ENCODE measurements at places on chromosomes 7 and 10. TPM values are rescaled to one million over a fixed set of nuclear protein-coding genes. Genes with fewer than 3 reads are reported as not detected.
A peak's percentile ranks its signal among the peaks of the same experiment; 100 is the strongest.

GRCh38 chr10:5502061-5502521, 2.7 kb upstream of the CALML5 start:
- no peaks in the 10 kb centered on the region for H3K4me1 ChIP-seq
- no peak overlapping the region for H3K4me3 ChIP-seq
- no peaks in the 10 kb centered on the region for H3K36me3 ChIP-seq
- DNase-seq, result peak; percentile 44

GRCh38 chr7:118762451-118762850, 537.9 kb downstream of the ANKRD7 start:
- no peaks in the 10 kb centered on the region for H3K27me3 ChIP-seq
- no peak for DNase-seq
- no peaks in the 10 kb centered on the region for H3K4me1 ChIP-seq
- H3K27ac ChIP-seq, result no peak overlapping the region
- no peak overlapping the region for H3K4me3 ChIP-seq
- no peaks in the 10 kb centered on the region for H3K36me3 ChIP-seq

UBN2 gene
- 3.7 TPM for total RNA-seq

DNA sequence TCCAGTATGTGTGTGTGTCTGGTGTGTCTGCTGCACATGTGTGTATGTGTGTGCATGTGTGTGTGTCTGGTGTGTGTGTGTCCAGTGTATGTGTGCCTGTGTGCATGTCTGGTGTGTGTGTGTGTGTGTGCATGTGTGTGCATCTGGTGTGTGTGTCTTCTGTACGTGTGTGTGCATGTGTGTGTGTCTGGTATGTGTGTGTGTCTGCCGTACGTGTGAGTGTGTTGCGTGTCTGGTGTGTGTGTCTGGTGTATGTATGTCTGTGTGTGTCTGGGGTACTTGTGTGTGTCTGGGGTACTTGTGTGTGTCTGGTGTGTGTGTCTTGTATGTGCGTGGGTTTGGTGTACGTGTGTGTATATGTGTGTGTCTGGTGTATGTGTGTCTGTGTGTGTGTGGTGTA, 289.1 kb upstream of the SHH start:
- H3K27me3 ChIP-seq, result no peaks in the 10 kb centered on the region
- H3K4me1 ChIP-seq, result no peaks in the 10 kb centered on the region
- H3K36me3 ChIP-seq, result no peaks in the 10 kb centered on the region
- no peak for DNase-seq

GNAI1 gene
- total RNA-seq, result 8.7 TPM

DNA sequence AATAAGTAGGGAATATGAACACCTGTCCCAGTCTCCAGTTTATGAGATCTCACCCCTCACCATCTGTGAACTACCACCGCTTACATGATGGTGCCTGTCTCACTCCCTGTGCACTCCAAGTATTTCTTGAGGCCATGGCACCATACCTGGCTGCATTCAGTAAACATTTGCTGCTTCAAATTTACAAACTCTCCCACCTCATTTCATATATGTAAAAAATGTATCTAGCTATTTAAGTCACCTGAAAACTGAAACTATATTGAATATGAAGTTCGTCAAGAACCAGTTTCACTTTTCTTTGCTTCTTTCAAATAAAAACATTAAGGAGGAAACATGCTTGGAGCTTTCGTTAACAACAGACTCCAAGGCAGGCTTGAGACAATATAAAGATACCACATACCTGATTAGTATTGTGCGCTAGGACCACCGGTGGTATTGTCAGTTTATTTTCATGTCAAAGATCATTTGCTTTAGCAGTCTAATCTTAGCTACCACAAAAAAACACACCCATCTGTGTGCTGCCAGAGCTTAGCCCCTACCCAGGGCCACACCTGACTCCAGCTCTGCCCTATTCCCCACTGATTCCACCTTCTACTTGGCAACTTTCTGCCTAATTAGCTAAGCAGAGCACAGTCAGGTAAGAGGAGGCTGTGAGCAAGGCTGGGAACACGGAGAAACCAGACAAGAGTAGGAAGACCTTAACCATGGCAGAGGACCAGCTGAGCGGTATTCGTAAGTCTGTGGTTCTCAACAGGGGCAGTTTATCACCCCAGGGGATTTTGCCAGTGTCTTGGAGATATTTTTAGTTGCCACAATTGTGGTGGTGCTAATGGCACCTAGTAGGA, 92.0 kb downstream of the ZFAND4 start:
- no peak overlapping the region for H3K4me3 ChIP-seq
- H3K27ac ChIP-seq, result no peak overlapping the region
- H3K27me3 ChIP-seq, result no peaks in the 10 kb centered on the region
- DNase-seq, result no peak
- H3K4me1 ChIP-seq, result no peaks in the 10 kb centered on the region

- H3K4me3 ChIP-seq, result no peak overlapping the region
- DNase-seq, result no peak
- H3K36me3 ChIP-seq, result peaks cover 38% of the 10 kb centered on the region
- H3K27me3 ChIP-seq, result no peaks in the 10 kb centered on the region
Observed at GRCh38 chr10:99908512-99908911, 101.2 kb downstream of the DNMBP start.

- no peak for DNase-seq
- no peaks in the 10 kb centered on the region for H3K27me3 ChIP-seq
- H3K4me1 ChIP-seq, result no peaks in the 10 kb centered on the region
- no peaks in the 10 kb centered on the region for H3K36me3 ChIP-seq
- no peak overlapping the region for H3K27ac ChIP-seq
- no peak overlapping the region for H3K4me3 ChIP-seq
Observed at GRCh38 chr7:70218006-70218405, 619.7 kb downstream of the AUTS2 start.

DNA sequence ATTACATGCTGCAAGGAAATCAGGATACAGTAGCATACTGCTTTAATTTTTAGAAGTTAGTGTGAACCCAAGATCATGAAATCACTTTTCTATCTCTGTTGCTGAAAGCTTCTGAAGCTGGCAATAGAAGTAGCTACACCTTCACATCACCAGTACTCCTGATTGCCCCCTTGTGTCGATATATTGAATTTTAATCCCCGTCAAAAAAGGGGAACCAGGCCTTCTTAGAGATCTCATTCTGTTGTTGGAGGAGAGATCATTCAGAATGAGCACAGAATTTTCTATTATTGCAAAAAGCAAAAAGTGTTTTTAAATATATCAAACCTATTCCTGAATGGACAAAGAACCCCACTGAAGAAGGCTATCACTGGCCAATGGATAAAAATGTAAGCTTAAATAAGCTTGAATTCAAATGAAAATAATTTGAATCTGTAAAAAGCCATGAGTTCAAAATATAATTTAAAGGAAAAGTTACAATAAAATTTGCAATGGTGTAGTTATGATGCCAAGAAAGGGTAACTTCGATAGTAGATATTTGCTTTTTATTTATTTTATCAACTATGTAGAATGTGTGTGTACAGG, 39.7 kb upstream of the TEX47 start:
- no peaks in the 10 kb centered on the region for H3K27me3 ChIP-seq
- no peaks in the 10 kb centered on the region for H3K4me1 ChIP-seq
- H3K36me3 ChIP-seq, result no peaks in the 10 kb centered on the region
- no peak for DNase-seq

IGFBP1 gene
- not detected for total RNA-seq

GRCh38 chr10:119834188-119834587, 38.5 kb downstream of the MCMBP start:
- no peak for DNase-seq
- H3K4me1 ChIP-seq, result no peaks in the 10 kb centered on the region
- no peak overlapping the region for H3K4me3 ChIP-seq
- no peak overlapping the region for H3K27ac ChIP-seq

EGR2 gene
- 11.9 TPM for total RNA-seq

DNA sequence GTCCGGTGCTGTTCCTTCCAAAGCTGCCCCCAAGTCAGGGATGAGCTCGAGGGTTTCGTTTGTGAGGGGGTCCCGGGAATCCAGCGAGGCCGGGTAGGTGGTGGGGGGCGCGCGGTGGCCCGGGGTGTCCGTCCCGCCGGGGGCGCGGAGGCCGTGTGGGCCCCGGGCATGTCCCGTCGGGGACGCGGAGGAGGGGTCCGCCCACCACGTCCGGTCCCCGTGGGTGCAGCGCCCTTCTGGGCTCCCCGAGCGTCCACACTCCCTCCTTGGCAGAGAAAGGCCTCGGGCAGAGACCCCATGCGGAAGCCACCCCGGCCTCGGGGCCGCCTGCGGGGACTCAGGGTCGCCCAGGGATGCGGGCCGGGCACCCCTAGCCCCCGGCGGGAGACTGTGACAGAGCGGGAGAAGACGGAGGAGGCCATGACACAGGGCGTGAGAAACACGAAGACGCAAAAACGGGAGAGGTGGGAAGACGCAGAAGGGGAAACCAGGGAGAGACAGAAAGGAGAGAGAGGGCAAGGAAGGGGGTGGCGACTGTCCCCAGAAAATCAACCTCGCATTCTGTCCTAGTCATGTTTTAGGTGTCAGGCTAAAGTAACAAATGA, 640 bp upstream of the ZNF425 start:
- H3K27me3 ChIP-seq, result no peaks in the 10 kb centered on the region
- DNase-seq, result peak; percentile 75
- peaks cover 8% of the 10 kb centered on the region for H3K4me1 ChIP-seq

ACTL6B gene
- total RNA-seq, result not detected

- H3K4me1 ChIP-seq, result no peaks in the 10 kb centered on the region
- H3K27ac ChIP-seq, result no peak overlapping the region
- no peaks in the 10 kb centered on the region for H3K36me3 ChIP-seq
Observed at GRCh38 chr10:84227810-84228209, 2.5 kb upstream of the LRIT2 start.

GRCh38 chr10:11403116-11403515, 208.3 kb downstream of the USP6NL start:
- no peak overlapping the region for H3K4me3 ChIP-seq
- H3K27me3 ChIP-seq, result no peaks in the 10 kb centered on the region
- H3K27ac ChIP-seq, result no peak overlapping the region
- H3K36me3 ChIP-seq, result no peaks in the 10 kb centered on the region

GRCh38 chr7:108497082-108497725, 28.7 kb downstream of the PNPLA8 start:
- H3K4me3 ChIP-seq, result no peak overlapping the region
- no peaks in the 10 kb centered on the region for H3K27me3 ChIP-seq
- no peak for DNase-seq

GRCh38 chr10:119445311-119445934, 97.1 kb downstream of the RGS10 start:
- peak overlapping the region; percentile 40 for H3K27ac ChIP-seq
- H3K4me1 ChIP-seq, result peaks cover 19% of the 10 kb centered on the region
- H3K27me3 ChIP-seq, result no peaks in the 10 kb centered on the region
- DNase-seq, result peak; percentile 91
- H3K36me3 ChIP-seq, result peaks cover 53% of the 10 kb centered on the region

CRTAC1 gene
- total RNA-seq, result 25.2 TPM

DNA sequence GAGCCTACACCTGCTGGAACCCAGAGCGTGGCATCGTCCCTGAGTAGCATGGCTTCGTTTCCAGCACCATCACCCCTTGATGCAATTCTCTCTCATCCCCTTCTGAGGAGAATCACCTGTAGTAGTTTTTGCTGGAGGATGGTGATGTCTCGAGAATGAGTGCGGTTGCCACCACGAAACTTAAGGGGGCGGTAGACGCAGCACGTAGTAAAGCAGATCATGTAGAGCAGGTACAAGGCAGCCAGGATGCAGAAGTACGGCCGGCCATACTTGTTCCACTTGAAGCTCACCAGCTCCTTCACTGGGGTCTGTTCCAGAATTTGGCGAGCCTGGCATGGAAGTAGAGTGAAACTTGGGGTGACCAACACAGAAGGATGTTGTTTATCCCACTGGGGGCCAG, 8.1 kb downstream of the TRPV5 start:
- H3K36me3 ChIP-seq, result no peaks in the 10 kb centered on the region
- DNase-seq, result no peak
- H3K4me1 ChIP-seq, result no peaks in the 10 kb centered on the region
- H3K27me3 ChIP-seq, result no peaks in the 10 kb centered on the region

- no peaks in the 10 kb centered on the region for H3K36me3 ChIP-seq
- H3K4me3 ChIP-seq, result no peak overlapping the region
Observed at GRCh38 chr10:36943544-36943943, 181.9 kb upstream of the ANKRD30A start.

FOXK1 gene
- 31.7 TPM for total RNA-seq

GRCh38 chr10:6562221-6562620, 17.9 kb downstream of the PRKCQ start:
- no peak overlapping the region for H3K27ac ChIP-seq
- no peak for DNase-seq
- H3K27me3 ChIP-seq, result no peaks in the 10 kb centered on the region
- H3K36me3 ChIP-seq, result no peaks in the 10 kb centered on the region

GRCh38 chr10:90167174-90168064, 466.0 kb downstream of the KIF20B start:
- no peaks in the 10 kb centered on the region for H3K36me3 ChIP-seq
- H3K4me1 ChIP-seq, result no peaks in the 10 kb centered on the region
- DNase-seq, result no peak
- no peak overlapping the region for H3K27ac ChIP-seq
- no peaks in the 10 kb centered on the region for H3K27me3 ChIP-seq

LIPM gene
- not detected for total RNA-seq

NKX2-3 gene
- total RNA-seq, result not detected

DNA sequence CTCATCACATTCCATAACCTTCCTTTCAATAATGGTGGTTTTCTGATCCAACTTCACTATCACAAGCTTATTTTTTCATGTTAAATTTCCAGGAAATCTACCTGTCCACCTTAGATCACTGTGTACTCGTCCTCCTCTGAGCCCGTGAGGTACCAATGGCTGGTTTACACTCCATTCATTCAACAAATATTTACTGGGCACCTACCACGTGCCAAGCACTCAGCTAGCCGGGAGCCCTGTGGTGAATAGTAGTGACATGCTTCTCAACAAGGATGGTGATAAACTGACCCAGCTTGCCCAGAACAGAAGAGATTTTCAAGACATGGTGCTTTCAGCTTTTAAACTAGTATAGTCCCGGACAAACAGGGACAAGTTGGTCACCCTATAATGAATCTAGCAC, 98.2 kb downstream of the FAM204A start:
- H3K4me3 ChIP-seq, result no peak overlapping the region
- peaks cover 4% of the 10 kb centered on the region for H3K27me3 ChIP-seq

HOXA9 gene
- not detected for total RNA-seq

GRCh38 chr10:113235508-113235907, 285.5 kb downstream of the TCF7L2 start:
- no peaks in the 10 kb centered on the region for H3K27me3 ChIP-seq
- no peak overlapping the region for H3K27ac ChIP-seq
- no peaks in the 10 kb centered on the region for H3K36me3 ChIP-seq
- H3K4me1 ChIP-seq, result no peaks in the 10 kb centered on the region
- no peak for DNase-seq

RET gene
- total RNA-seq, result not detected

GRCh38 chr7:38310591-38311101, 37.2 kb upstream of the TARP start:
- H3K4me3 ChIP-seq, result peak overlapping the region; percentile 61
- no peaks in the 10 kb centered on the region for H3K36me3 ChIP-seq
- no peak for DNase-seq
- H3K27me3 ChIP-seq, result no peaks in the 10 kb centered on the region

SPDYE9 gene
- not detected for total RNA-seq
